CD4-positive, alpha-beta memory T cell (primary cell): ENCODE measurements at places on chromosomes 12 and 14. TPM values are rescaled to one million over a fixed set of nuclear protein-coding genes. Genes with fewer than 3 reads are reported as not detected.

KRT79 gene
- not detected for total RNA-seq

- DNase-seq, result no peak
Measured at GRCh38 chr12:96044017-96044942, 8.9 kb upstream of the LTA4H start.

- DNase-seq, result no peak
Measured at GRCh38 chr14:71666571-71667145, 265.6 kb upstream of the RGS6 start.

DNA sequence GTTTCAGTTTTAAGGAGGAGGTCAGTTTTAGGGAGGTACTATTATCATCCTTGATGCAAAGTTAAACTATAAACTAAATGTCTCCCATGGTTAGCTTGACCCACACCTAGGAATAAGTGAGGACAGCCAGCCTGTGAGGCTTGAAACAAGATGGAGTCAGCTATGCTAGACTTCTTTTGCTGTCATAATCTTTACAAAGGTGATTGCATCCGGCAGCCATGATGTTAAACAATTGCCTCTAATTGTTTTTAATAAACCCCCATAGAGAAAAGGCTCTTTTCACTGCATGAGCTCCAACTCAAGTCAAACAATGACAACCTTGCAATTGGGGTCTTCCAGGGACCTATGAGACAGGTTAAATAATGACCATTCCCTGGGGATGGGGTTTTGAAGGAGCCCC is 45.7 kb upstream of the EEA1 start:
- DNase-seq, result no peak
